ENCODE measurements at places on chromosomes 1 and 21.

DNA sequence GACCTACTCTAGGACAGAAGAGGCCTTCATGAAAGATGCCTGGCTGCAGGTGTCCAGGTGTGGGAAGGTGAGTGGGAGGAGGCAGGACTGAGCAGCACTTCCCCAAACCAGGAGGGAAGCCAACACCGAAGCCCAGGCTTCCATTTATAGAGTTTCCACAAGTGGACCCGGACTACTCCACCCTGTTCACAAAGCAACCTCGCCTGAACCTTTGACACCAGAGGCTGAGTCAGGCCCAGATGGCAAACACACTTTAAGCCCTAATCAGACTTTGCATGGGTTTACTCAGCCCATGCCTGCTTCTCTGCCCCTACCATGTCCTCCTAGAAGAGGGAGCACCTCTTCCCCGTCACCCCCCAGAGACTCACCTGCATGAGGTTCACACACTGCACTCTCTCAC is 14.0 kb downstream of the PRR9 start:
- DNase-seq, result no peak

DNA sequence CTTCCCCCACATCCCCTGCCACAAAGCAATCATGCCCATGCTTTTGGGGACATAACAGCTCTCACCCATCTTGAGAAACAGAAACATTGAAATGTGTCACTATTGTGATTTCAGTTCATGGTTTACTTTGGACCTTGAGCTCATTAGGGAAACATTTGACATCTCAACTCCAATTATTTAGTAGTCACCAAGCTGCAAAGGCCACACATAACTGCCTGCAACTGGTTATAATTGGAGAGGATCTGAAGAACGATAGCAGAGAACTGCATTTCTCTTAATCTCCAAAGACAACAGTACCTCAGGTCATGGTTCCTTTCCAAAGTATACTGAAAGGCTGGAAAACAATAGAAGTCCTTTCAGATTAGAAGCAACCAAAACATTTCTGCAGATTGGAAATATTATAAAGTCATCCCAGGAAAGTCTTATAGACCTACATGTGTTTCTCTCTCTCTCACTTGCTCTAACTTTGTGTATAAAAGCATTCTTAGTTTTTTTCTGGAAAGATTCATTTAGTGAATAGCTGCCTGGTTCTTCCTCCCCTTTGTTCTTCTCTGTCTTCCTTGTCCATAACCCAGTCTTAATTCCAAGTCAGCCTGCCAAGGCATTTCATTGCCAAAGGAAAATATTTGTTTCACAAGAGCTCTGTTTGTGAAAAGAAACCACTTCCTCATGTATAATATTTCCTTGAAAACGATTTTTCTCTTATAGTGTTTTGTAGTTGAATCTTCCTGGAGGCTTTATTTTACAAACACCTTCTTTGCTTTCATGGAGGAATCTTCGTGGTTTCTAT is 426.8 kb downstream of the ADGRL2 start:
- DNase-seq, result peak; percentile 47

DNA sequence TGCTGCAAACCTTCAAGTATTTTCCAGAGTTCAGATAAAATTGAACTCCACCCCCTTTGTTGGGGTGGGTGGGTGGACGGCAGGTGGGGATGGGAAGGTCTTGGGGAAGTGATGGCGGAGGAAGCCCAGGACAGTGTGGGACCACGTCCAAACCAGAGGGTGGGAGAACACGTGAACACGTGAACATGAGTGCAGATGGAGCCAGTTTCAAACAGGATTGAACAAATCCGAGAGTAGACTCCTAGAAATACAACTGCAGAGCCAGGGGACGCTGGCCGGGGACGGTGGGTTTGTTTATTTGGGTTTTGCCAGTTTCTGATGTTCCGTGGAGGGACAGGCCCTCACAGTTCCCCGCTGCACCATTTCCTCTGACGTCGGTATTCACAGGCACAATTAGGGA is 2.9 kb downstream of the KRTAP10-2 start:
- DNase-seq, result no peak

DNA sequence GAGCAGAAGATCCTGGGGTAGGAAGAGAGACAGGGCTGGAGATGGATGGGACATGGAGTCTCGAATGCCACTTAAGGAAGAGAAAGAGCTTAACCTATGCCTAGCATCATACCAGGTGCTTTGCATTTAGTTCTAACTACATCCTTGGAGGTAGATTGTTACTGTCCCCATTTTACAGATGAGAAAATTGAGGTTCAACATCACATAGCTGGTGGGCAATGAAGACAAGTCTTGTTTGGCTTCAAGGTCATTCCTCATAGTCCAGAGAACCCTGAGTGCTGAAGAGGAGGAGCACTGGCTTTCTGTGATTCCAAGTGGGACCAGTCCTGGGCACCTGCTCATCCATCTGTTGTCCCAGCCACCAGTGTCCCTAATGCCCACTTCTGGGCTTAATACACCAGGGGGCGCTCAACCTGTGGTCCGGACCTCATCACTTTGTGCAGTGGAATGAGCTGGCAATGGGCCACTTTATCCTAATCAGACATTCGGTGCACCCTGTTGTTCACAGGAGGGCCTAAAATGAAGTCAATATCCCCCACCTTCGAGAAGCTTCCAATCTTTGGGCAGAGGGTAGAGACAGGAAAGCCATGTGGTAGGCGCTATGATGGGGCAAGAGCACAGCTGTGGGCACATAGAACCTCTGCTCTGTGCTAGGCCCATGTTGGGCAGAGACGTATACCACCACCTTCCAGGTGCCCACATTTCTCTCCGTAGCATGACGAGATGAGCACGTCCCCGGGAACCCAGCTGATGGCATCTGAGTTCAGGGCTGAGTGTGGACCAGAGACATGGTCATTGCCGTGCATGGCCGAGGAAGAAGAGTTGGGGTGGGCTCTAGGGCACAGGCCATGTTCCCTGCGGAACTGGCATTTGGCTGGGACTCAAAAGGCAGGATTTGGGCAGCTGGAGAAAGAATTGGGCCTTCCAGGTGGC is 9.2 kb downstream of the RPS6KA1 start:
- no peak for DNase-seq

- DNase-seq, result no peak
These were observed 217.6 kb downstream of the LYPLAL1 start for GRCh38 chr1:219391297-219391696.

DNA sequence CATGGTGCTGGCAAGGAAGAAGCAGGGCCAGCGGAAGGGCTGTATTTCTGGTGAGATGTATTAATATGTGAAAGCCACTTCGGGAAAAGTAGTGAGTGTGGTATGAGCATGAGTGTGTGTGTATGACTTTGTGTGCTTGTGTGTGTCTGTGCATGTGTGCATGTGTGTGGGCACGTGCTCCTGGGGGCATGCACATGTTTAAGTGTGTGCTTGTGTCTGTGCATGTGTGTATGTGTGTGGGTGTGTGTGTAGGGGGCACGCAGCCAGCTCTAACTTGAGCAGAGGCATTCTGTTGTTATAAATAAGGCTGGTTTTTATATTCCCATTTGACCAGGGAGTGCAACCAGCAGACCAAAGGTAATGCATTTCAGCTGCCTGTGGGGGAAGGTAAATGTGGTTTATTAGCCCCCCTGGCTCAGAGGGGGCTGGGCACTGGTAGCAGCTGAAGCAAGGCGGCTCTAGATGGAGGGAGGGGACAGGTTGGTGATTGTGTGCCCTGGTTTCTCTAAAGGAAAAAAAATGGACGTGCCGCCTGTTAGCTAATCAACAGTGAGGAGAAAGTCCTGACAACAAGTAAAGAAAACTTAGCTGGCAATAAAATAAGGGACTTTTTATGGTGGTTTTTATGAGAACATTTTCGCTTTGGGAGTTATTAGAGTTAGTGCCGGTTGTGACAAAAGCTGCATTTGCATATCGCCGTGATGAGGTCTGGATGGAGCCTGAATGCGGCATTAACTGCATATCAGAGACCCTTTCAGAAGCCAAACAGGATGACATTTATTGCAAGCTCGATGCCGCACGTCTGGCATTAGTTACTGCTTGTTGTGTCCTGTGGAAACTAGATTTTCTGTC is 180.1 kb downstream of the CAMTA1 start:
- DNase-seq, result no peak

GRCh38 chr1:225896937-225897549 is 8.1 kb upstream of the LEFTY1 start:
- no peak for DNase-seq

All from skeletal muscle cell (primary cell).